CD4-positive, alpha-beta T cell treated with Interleukin-2 at 100 ng/mL for 4 hours (primary cell): ENCODE measurements at places on chromosomes 12 and 14.

DNA sequence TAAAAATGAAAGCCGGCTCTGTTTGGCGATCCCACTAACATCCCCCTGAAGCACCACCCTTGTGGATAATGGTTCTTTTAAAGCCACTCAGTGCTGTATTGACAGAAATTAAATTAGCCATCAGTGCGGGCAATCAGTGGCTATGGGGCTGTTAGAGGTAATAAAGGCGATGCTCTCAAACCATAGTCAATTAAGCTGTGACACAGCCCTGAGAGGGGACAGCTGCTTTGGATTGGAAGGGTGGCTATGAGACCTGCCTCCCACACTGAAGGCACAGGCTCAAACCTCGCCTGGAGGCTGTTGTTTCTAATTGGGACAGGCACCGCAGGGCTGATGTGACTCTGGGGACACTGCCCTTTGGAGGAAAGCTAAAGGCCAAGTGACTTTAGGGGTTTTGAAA is 562.2 kb downstream of the VRK1 start:
- no peak for DNase-seq

DNA sequence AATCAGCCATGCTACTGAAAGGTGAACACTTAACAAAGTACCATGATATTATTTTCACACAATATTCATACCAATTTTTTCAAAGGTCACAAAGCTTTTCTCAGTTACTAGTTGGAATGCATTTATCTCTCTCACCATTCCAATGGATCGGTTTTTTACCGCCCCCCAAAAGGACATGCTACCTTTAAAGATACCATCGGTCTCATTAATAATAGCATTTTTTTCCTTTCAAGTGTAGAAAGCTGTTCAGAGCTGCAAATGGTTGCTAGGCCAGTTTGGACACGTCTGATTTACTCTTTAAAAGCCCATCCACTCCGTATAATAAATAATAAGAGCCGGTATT is 34.9 kb upstream of the STON2 start:
- DNase-seq: no peak

- peak; percentile 65 for DNase-seq
Measured at GRCh38 chr12:53053218-53054111, 3.6 kb downstream of the TNS2 start.

- DNase-seq: no peak
Measured at GRCh38 chr12:4117386-4118016, 156.1 kb upstream of the CCND2 start.

DNA sequence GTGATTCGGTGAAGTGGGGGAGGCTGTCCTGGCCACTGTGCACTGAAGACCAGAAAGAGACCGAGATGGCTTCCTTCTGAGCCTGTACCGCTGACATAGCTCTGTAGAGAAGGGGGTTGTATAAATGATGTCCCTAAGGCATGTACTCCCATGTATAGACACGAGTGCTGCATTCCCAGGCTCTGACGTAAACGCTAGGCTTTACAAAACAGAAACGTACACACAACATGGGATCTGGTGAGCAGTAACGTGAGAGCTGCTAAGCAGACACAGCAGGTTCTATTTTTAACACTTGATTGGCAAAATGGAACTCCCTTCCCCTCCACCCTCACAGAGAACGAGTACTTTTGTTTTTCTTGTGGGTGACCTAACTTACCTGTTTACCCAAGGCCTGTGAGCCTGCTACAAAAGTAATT is 35.9 kb downstream of the ACADS start:
- DNase-seq: no peak

DNA sequence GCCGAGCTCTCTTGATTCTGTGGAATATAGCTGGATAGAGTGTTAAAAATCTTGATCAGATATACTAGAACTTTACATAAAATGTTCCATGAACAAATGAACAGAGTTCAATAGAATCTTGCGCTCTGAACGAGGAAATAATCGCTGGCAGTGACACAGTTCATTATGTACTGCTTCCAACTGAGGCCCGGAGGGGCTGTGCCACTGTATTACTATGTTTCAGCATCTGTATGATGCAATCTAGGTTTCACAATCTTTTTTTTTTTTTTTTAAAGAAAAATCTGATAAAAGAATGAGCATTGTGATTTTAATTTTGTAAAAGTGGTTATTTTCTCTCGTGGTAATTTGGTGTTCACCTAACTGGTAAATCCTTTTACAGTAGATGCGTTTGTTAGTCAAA is 77.2 kb downstream of the FERMT2 start:
- no peak for DNase-seq

DNA sequence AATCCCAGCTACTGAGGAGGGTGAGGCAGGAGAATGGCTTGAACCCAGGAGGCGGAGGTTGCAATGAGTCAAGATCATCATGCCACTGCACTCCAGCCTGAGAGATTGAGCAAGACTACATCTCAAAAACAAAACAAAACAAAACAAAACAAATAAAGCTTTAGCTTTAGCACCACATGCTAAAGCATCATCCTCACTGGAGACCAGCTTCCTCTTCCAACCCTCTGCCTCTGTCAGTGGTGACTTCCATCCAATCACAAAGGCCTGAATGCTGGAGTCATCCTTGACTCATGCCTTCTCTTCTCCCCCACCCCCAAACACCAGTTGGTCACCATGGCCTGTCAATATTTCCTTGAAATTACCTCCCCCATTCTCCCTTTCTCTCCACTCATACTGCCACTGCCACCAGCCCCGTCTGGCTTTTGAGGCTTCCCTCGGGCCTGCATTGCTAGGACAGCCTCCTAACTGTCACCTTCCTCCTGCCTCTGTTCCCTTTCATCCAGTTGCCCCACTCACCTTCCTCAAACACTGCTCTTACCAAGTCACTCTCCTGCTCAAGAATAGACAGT is 1.4 kb downstream of the ZNF385A start:
- DNase-seq: no peak

GRCh38 chr12:124683152-124684124 is 116.0 kb upstream of the NCOR2 start:
- no peak for DNase-seq
